Stimulated activated CD4-positive, alpha-beta T cell treated with anti-CD3 and anti-CD28 coated beads, TNF-alpha, amount 100 ng/mL, for 48 hours (primary cell): ENCODE measurements at places on chromosomes 11 and 22.

- no peak for DNase-seq
Measured at GRCh38 chr11:122440811-122441665, 214.5 kb upstream of the UBASH3B start.

GRCh38 chr11:128728767-128729587 lies 35.1 kb downstream of the FLI1 start:
- DNase-seq: no peak

DNA sequence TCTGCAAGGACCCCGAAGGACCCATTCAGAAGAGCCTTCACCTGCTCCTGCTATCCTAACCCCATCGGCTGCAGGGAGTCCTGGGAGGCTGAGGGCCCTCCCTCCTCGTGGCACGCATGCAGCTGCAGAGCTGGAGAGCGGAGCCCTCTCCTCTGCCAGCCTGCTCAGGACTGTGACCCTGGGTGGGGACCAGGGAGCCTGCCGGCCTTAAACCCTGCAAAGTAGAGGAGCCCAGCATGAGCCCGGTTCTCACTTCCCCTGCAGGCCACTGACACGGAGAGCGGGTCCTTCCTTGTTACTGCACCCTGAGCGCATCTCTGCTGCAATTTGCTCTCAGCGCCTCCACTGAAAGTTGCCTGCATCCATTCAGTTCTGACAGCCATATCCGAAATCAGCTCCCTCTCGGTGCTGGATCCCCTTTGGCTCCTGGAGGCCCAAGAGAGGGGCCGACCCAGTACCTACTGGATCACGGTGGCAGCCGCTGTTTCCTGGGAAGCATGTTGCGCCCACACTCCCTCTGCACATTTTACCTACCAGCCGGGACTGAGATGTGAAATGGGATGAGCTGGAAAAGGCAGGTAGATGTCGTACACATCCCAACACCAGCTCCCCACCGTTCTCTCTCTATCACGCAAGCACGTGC lies 312.1 kb downstream of the NTM start:
- no peak for DNase-seq

DNA sequence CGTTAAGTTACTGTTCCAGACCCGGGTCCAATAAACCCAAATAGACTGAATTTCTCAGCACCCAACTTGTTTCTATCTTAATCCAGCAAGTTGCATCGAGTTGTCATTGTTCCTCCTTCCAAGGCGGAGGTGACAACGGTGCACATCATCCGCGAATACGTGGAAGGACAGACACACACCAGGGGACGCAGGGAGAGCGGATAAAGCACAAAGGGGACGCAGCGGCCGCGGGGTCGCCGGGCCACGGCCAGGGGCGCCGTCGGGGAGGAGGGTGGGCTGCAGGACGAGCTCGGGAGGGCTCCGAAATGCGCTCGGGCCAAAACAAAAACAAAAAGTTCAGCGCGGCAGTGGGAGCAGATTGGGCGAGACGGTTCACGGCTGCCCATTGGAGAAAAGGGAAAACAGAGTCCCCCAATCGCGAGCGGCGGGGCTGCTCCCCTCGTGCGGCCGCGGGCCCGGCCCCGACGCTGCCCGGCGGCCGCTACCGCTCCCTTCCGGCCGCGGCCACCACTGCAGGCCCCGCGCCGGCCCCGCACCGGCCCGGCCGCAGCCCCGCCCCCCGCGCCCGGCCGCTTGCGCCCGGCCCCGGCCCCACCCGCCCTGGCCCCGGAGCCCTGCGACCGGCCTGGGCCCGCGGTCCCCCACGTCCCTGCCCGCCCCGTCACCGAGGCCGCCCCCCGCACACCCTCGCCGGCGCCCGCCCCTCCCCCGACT lies 518 bp downstream of the KMT5B start:
- no peak for DNase-seq

- DNase-seq: no peak
Measured at GRCh38 chr11:129416080-129416820, 40.6 kb downstream of the BARX2 start.

GRCh38 chr11:85718991-85719807 lies 33.2 kb upstream of the CCDC89 start:
- DNase-seq: no peak

DNA sequence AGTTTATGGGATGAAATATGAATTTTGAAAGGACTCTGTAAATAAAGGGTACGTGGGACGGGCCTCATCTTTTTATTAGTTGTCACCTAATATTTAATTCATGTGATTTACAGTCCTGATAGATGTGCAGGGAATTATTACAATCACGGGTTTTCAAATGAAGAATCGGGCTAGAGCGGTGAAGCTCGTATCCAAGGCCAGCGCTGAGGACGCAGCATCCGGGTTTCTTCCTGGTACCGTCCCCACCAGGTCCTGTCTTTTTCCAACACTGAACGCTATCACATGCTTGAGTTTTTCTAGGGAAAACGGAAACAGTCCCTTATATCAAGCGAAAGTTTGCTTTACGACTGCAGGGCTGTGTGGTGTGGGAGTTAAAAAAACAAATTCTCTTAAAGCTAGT lies 787 bp downstream of the SMDT1 start:
- no peak for DNase-seq

DNA sequence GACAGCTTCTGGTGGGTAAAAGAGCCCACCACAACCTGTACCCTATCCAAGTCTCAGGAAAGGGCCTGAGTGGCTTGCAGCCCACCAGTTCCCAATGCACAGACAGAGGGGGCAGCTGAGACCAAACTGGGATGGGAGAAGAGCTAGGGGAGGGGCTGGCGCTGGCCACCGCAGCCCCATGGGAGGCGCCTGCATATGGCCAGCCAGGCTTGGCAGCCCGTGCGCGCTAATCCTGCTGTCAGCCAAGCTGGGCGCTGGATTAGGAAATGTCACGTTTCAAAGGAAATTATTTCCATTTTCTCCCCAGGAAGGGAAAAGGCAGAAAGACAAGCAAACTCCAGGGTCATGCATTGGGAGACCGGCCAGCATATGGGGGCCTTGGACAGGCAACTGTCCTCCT lies 236.8 kb downstream of the BUD13 start:
- no peak for DNase-seq

GRCh38 chr22:43129426-43130425 lies 13.5 kb downstream of the MCAT start:
- no peak for DNase-seq

- peak; percentile 3 for DNase-seq
Measured at GRCh38 chr11:69801513-69802335, 17.5 kb downstream of the FGF3 start.
